ENCODE measurements at places on chromosomes 2 and 18.

DNA sequence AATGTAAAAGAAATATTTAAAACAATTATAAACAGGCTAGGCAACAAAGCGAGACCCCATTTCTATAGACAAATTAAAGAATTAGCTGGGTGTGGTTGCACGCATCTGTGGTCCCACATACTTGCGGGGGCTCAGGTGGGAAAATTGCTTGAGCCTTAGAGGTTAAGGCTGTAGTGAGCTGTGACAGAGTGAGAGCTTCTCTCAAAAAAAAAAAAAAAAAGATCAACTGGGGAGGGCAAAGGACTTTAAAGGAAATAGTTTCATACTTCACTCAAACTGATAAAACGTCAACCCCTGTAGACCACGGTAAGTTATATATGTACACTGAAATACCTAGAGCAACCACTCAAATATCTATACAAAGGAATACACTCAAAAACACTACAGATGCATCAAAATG, 37.5 kb downstream of the MGAT4A start:
- DNase-seq: no peak

DNA sequence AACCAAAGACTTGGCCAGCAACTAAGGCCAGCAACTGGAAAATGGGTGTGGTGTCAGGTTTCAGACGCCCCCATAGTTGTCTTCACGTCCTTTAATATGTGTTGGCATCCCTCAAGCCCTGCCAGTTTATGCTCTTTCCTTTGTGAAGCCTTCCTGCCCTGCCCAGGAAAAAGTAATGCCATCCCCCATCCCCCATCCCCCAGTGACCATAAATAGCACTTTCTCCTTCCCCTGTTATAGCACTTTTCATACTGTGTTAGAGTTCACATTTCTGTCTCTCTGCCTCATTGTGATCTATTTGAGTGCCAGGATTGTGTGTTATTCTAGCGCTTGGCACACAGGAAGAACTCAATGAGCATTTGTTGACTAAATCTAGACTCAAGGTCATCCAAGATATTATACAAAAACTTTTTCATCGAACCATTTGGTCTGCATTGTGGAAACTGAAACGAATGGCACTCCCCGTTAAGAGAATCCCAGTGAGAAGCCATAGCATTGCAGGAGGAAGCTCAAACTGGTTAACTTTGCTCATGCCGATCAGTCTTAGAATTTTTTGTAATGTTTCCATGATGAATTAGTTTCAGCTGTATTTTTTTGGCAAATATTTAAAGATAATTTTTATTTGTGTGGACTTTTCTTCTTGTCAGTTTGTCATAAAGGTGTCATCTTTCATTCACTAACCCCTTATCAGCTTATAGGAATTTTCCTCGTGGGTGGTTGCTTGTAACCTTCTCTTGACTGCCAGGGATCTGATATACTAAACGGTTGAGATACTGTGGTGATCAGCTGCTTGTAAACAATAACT, 15.7 kb downstream of the CRIM1 start:
- DNase-seq: no peak

DNA sequence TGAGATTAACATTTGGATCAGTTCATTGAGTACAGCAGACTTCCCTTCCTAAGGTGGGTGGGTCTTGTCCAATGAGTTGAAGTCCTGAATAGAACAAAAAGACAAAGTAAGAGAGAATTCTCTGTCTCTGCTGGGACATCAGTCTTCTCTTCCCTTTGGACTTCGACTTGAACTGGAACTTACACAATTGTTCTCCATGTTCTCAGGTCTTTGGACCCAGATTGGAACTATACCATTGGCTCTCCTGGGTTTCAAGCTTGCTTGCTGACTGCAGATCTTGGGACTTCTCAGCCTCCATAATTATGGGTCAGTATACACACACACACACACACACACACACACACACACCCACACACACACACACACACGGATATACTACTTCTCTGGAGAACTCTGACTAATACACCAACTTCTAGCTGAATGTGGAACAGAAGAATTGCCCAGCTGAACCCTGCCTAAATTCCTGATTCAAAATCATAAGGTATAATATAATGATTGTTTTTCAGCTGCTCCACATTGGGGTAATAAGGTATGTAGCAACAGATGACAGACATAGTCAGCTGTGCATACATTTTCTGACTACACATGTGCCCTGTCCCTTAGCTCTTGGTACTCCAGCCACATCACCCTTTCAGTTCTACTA, 214.0 kb downstream of the TGIF1 start:
- no peak for DNase-seq

- no peak for DNase-seq
These were observed 142.4 kb downstream of the DDX1 start for GRCh38 chr2:15733867-15734673.

DNA sequence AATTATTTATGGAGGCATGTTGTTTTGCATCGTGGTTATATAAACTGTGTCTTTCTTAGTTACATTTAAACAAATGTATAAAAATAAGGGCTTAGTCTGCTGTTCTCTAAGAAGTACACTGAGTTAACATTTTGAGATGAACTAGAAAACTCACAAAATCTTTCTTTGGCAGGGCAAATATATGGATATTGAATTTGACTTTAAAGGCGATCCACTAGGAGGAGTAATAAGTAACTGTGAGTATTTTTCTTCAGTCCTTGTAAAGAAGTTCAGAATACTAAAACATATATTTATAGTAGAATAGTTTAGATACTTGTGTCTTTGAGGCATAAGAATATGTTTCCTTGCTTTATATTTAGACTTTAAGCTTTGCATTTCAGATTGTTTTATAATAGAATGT, 104.8 kb downstream of the MYO1B start:
- no peak for DNase-seq

DNA sequence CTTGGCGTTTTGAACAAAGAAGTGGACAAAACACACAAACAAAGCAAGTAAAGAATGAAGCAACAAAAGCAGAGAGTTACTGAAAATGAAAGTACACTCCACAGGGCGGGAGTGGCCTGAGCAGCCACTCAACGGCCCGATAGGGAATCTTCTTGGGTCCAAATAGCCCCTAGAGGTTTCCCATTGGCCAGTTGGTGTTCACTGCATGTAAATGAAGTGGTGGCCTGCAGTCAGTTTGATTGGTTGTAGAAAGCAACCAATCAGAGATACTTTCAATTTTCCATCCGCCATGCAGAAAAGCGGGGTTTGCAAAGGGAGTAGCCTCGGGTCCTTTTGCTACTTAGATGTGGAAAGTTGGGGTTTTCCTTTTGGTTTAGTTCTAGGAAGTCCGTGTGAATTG, 31.6 kb downstream of the CYBRD1 start:
- no peak for DNase-seq

GRCh38 chr2:223042704-223043118, 9.3 kb upstream of the KCNE4 start:
- DNase-seq: no peak

DNA sequence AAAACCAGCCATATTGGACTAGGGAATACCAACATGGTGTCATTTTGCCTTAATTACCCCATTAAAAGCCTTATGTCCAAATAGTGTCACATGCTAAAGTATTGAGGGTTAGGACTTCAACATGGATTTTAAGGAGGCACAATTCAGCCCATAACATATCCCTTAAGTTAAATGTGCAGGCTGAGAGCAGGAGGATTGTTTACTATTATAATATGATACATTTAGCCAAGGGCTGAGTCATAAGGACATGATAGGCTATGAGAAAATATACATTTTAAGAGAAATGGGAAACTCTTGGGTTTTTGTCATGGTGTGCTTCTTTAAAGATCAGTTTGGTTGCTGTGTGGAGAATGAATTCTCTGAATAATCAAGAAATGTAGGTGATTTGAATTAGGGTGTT, 136.8 kb downstream of the RDH14 start:
- DNase-seq: no peak

DNA sequence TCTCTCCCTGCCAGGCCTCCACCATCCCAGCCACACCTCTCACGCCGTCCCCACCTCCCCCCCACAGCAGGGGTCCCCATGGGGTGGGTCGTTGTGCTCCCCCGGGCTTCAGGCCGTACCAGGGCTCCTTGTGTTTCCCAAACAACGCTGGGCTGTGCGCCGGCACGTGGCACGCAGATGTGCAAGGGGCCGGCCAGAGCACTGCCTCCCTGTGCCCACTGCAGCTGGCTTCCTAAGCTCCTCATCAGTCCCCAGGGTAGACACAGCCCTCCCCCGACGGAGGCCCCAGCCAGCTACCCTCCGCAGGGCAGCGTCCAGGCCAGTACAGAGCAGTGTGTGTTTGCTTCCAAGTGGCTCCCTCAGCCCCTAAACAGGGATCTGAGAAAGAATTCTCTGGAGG, 34.0 kb downstream of the BIN1 start:
- no peak for DNase-seq

- no peak for DNase-seq
These were observed 37.5 kb upstream of the HS6ST1 start for GRCh38 chr2:128356127-128356526.

- no peak for DNase-seq
These were observed 100.3 kb downstream of the MCFD2 start for GRCh38 chr2:46815121-46815802.

GRCh38 chr2:61463769-61464475, 7.0 kb downstream of the USP34 start:
- DNase-seq: no peak

GRCh38 chr2:203971251-203971650, 34.7 kb downstream of the ICOS start:
- DNase-seq: no peak

- DNase-seq: no peak
These were observed 1.2 kb downstream of the SAP130 start for GRCh38 chr2:128026448-128027277.

DNA sequence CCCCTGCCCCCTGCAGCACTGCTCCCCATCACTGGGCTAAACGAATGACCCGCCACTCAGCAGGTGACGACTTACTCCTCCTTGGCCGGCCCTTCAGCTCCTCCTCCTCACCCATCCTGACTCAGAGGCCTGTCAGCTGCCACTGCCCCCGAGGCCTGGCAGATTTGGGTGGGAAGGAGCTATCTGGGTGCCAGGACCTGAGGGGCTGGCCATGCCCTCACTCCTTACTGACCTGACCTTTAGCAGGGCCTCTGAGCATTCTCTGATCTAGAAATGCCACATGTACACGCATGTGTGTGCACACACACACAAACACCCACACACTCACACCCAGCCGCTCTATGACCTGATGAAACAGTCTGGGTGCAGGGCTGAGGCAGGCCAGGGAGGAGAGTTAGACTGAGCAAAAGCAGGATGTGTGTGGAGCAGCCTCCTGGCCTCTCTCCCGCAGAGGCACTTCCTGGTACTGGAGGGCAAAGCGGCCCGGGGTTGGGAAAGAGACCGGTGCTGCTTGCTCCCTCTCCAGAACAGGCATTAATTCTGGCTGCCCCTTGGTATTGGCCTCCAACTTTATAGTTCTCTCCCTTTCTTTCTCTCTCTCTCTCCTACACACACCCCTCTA, 68.0 kb downstream of the ZFP36L2 start:
- no peak for DNase-seq

GRCh38 chr2:186058614-186059013, 320.0 kb downstream of the FSIP2 start:
- DNase-seq: no peak

- DNase-seq: no peak
These were observed 199.8 kb downstream of the EPHA4 start for GRCh38 chr2:221372159-221372884.

GRCh38 chr18:10374636-10375293, 79.7 kb upstream of the APCDD1 start:
- no peak for DNase-seq

DNA sequence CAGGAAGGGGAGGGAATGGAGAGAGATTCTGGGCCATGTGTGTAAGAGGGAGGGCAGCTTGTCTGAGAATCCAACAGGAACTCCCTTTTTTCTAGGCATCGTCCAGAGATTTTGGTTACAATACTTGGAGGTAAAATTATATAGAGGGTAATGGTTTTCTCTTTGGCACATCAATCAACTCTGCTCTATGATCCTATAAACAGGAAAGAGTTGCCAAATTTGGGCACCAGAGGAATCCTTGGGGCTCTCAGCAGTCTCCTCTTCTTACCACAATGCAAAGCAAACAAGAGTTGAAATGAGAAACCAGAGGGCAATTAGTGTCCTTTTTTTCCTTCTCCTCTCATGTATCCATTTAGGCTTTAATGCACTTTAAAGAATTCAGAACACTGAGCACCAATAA, 243.4 kb downstream of the SLC8A1 start:
- DNase-seq: no peak

DNA sequence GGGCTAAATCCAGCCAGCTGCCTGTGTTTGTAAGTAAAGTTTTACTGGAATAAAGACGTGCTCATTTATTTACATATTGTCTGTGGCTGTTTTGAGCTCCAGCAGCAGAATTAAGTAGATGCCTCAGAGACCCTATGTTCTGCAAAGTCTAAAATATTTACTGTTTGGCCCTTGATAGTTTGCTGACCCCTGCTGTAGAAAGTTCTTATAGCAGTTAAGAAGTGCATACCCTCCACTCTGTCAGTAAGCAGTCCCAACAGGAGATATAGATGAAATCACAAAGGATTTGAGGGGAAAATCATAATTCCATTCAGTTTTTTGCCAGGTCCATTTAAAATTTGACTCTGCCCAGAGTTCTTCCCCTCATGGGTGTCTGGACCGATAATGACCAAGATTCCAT, 50.1 kb upstream of the ITM2C start:
- DNase-seq: no peak

GRCh38 chr2:18526429-18526828, 34.0 kb downstream of the RDH14 start:
- no peak for DNase-seq

DNA sequence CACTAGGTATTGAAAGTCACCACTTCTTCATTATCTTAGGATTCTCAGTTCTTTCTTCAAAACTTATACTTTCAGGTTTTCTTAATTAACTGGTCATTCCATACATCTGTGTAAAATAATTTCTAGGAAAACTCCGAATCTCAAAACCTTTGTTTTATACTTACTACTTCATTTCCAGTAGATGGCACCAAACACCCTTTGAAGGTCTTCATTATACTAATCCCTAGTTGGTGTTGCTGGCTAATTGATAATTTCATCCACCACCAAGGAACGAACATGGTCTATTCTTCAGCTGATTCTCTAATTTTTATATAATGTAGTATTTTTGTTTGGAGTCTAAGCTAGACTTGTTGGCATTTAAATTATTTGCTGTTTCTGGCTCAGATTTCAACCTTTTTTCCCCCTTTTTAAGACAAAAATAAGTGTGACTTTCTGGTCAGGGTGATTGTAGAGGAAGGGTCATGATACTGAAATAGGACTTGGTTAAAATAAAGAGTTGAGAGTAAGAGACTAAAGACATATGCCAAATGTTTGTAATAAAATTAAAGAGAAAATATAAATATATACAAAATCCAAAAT, 2.8 kb upstream of the MXD1 start:
- no peak for DNase-seq

GRCh38 chr2:9770308-9771100, 72.8 kb upstream of the TAF1B start:
- no peak for DNase-seq

DNA sequence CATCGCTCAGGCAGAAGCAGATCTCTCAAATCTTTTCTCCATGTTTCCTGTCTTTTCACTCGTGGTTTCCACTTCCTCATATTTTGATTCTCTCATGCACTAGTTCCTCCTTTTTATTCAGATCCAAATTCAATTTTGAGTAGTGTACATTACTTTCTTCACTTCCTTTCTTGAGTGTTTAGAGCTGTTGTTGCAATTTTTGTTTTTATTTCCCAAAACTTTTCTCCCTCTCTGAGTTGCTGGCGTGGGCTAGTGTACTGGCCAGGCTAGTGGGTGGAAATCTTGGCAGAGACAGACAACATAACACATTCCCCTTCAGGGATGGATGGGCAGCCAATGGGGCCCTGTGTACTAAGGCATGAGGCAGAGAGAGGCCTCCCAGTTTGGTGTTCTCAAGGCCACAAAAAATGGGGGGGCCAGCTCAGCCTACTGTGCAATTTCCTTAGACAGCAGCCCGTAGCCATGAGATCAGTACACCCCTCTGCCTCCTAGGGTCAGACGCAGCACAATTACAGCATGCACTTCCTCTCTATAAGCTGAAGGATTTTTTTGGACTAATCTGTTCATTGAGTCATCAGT, 145.1 kb upstream of the PID1 start:
- DNase-seq: no peak
